ENCODE measurements at places on chromosomes 5 and 9. TPM values are rescaled to one million over a fixed set of nuclear protein-coding genes. Genes with fewer than 3 reads are reported as not detected.
A peak's percentile ranks its signal among the peaks of the same experiment; 100 is the strongest.

DNA sequence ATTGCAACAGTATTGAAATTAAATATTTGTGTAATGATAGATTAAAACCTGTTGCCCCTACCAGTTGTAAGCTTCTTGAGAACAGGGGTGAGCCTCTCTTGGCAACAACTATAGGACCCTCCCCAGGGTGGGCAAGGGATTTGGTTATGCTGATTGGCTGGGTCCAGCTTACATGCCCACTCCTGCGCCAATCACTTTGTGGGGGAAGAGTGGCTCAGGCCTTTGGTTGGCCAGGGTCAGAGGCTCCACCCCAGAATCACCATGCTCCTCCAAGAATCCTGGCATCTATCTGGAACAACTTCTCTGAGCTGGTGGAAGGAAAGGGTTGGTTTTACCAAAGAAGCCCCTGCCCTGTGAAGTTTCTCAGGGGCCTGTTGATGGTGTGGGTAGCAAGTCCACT is 8.6 kb upstream of the PITX1 start:
- no peak for DNase-seq

The BNIP1 gene
- total RNA-seq: 8.3 TPM

The ARHGEF39 gene
- total RNA-seq: 0.20 TPM

GRCh38 chr9:84067821-84068220 is 87.2 kb downstream of the RMI1 start:
- DNase-seq: no peak

The MYMK gene
- not detected for total RNA-seq

The AGXT2 gene
- not detected for total RNA-seq

The SVEP1 gene
- total RNA-seq: 4.7 TPM

GRCh38 chr9:129474740-129475404 is 146.0 kb downstream of the C9orf50 start:
- DNase-seq: no peak

- no peak for DNase-seq
Observed at GRCh38 chr5:76622973-76623596, at the start of gene F2RL2. F2RL2 (minus strand) TSS chr5:76623403; CDS start chr5:76623230, 173 bp downstream.

DNA sequence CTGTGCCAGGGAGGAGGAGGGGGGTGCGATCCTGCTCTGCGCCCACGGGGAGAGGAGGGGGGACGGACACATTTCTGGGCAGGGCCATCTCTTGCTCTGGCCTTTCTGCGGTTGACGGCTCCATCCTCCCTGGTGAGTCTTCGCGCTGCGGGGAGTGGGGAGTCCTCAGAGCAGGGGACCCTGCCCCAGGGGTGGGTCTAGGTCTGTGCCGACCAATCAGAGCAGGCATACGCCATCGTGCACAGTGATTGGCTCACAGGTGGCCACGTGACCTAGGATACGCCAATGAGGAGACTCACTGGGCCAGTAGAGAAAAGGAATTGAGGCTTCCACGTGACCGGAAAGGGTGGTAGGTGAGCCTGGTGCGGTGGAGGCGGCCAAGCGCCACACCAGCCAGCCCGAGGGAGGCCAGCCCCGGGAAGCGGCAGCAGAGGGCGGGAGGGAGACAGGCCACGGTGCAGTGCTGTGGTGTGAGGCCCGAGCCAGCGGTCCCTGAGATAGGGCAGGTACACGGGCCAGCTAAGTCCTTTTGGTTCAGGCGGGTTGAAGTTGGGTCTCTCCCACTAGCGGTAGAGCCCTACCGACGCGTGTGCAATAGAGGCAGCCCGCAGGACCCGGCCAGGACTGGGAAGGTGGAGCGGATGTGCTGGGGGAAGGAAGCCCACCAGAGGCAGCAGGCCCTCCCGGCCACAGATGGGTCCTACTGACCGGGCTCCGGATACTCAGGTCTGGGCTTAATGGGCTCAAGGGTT is 65.2 kb upstream of the RNF130 start:
- peak; percentile 3 for DNase-seq

DNA sequence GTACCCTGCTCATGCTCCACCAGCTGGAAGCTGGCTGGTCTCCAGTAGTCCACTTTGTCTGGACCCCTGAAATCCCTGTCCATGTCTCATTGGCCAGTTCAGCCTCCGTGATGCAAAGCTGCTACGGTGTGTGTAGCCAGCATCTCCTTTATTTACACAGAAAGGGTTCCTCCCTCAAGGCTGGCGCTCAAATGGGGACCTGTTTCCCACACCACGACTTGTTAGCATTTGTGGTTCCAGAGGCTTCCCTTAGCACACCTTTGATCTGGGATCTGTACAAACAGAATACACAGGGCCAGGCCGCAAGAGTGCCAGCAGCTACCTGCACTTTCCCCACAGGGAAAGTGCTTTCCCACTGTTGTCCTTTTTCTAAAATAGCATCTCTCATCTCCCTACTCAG is 5.7 kb upstream of the SMU1 start:
- no peak for DNase-seq

The CCL28 gene
- 8.8 TPM for total RNA-seq

The CDKN2A gene
- total RNA-seq: 2.3 TPM

GRCh38 chr5:98231089-98231488 is 542.4 kb upstream of the RGMB start:
- DNase-seq: no peak

DNA sequence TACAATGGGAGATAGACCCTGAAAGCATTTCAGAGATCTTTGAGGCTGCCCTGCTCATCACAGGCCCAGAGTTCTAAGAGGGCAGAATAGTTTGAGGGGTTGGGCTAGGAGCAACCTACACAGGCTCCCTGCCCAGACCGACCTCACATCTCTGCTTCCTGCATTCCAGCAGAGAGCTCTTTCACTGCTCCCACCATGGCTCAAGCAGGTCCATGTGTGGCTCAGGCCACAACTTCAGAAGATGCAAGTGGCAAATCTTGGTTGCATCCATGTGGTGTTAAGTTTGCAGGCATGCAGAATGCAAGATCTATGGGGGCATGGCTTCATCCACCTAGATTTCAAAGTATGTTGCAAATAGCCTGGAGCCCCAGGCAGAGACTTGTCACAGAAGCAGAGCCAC is 39.0 kb downstream of the GDA start:
- no peak for DNase-seq

The TGFBI gene
- 9.9 TPM for total RNA-seq

GRCh38 chr5:103624675-103625074 is 62.1 kb upstream of the NUDT12 start:
- DNase-seq: no peak

The ST6GALNAC6 gene
- 25.3 TPM for total RNA-seq

DNA sequence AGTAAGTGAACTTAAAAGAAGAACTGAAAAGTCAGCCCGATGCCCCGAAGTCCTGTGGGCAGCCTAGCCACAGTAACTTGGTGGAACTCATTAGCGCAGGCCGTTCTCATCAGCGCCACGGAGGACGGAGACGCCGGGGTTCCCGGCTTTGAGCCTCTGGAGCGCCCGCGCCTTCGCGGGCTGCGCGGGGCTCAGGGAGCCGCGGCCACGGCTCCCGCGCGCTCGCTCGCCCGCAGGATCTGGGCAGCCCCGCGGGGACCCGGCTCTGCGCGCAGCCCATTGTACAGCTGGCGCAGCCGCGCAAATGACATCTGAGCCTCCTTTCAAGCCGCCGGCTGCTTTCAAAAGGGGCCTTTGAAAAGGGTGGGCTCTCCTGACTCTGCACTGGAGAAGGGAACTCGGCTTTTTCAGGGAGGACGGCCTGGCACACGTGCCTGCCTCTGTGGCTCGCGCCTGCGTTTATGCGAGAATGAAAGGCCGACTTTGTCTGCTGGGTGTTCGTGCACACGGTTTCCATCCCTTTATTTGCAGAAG is 40.7 kb downstream of the TLR4 start:
- DNase-seq: no peak

DNA sequence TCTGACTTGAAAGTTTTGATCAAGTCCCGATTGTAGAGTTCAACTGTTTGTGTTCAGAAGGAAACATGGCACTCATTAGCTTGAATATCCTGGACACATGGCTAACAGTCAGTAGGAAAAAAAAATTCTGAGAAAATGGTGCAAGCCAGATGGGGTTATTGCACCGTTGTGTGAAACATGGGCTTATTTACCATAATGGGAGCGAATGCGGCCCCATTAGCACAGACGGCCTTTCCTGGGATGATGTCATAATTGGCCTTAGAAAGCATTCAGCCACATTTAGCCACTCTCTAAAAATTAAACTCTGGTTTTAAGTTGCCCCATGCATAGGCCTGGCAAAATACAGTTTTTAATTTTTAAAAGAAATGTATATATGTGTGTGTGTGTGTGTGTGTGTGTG is 112.1 kb downstream of the IRX2 start:
- no peak for DNase-seq

DNA sequence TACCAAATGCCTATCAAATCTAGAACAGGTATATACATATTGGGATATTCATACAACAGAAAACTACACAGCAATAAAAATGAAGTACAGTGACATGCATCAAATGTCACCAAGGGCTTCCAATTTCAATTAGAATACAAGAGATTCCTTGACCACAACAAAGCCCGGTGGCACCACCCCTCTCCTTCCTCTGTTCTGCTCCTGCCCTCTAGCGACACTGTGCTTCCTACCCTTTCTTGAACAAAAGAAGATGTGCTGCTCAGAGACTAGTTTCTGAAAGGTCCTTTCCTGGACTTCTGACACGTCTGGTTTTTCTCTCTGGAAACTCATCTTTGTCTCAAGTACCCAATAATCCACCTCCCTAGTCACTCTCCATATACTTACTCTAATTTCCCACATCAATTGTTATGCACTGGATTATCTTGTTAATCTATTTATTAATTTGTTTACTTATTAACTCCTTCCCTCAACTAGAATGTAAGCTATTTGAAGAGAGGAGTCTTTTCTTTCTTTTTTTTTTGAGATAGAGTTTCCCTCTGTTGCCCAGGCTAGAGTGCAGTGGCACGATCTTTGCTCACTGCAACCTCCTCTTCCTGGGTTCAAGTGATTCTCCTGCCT is 70.4 kb upstream of the CTSV start:
- peak; percentile 56 for DNase-seq

- no peak for DNase-seq
Observed at GRCh38 chr5:108505608-108506007, 123.7 kb upstream of the FBXL17 start.

- DNase-seq: no peak
Observed at GRCh38 chr9:125486152-125486508, 220.9 kb downstream of the MAPKAP1 start.

DNA sequence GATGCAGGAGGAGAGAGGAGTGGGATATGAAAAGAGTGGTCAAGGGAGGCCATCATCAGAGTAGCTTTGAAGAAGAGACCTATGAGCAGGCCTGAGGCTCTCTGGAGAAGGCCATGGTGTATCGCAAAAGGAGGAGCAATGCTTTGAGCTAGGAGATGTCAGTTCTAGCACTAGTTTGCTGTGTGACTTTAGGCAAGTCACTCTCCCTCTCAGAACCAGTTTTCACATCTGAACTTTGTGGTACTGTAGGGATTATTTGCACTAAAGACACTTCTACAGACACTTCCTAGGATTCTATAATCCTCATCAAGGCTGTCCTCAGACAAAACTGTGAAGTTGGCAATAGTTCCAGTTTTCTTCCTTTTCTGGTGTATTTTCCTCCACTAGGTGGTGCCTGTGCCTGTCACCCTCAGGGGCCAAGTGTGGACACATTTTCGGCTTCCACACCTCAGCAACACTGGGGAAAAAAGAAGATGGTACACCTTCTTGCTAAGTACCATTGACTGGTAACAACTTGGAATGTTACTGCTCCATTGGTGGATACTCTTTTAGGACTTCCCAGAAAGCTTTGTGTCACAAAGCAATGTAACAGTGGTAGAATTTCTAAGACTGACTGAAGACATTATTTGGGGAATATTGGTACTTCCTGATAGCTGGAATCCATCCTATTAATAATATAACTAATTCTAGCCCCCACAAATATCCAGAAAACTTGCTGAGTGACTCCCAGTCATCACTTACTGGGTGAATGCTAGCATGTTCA is 9.9 kb downstream of the PAPPA start:
- DNase-seq: no peak

GRCh38 chr5:67520161-67520908 is 323.7 kb upstream of the CD180 start:
- no peak for DNase-seq

GRCh38 chr9:123454361-123454760 is 98.4 kb downstream of the CRB2 start:
- DNase-seq: no peak

GRCh38 chr5:154732212-154732611 is 23.0 kb upstream of the LARP1 start:
- DNase-seq: no peak

DNA sequence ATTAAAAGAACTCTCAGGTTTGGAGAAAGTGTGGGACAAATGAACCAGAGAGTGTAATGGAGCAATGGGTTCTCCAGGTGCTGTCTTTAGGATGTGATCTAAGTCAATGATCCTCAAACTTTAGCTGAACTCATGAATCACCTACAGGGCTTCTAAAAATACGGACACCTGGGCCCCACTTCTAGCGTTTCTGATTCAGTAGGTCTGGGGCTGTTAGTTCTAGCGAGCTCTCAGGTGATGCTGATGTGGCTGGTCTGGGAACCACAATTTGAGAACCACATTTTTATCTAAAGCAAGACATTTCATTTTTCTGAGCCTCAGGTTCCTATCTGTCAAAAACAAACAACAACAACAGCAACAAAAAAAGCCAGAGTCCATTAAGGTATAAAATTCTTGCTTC is 35.1 kb upstream of the PCA3 start:
- no peak for DNase-seq

- DNase-seq: no peak
Observed at GRCh38 chr9:108100571-108100970, 611.0 kb upstream of the KLF4 start.

GRCh38 chr9:89149726-89150125 is 28.9 kb downstream of the SHC3 start:
- no peak for DNase-seq

The CFAP157 gene
- not detected for total RNA-seq

The PLAA gene
- 12.1 TPM for total RNA-seq

GRCh38 chr9:136095070-136096058 is at the start of gene NACC2:
NACC2 (minus strand) TSS chr9:136095289; CDS start chr9:136050521, 44,768 bp downstream.
- DNase-seq: peak; percentile 89

Data from pancreas (tissue), 10 donors.